T-helper 17 cell (primary cell): ENCODE measurements at places on chromosomes 4 and X.

DNA sequence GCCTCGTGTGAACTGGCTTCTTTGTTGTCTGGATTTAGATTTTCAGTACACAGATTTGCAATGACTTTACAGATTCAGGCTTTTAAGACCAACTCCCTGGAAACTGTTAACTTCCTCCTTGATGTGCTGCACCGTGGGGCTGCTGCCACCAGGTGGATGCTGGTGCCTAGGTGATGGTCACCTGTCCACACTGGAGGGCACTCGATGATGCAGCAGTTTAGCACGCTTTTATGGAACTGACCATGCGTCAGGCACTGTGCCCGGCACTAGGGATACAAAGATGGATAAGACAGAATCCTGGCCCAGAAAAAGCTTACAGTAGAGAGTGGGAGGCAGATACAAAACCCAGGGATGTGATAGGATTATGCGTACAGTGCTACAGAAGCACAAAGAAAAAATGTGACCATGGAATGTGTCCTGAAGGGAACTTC is 180.7 kb downstream of the CEP135 start:
- H3K27me3 ChIP-seq: peaks cover 25% of the 10 kb centered on the region
- no peak for DNase-seq
- no peaks in the 10 kb centered on the region for H3K4me1 ChIP-seq

DNA sequence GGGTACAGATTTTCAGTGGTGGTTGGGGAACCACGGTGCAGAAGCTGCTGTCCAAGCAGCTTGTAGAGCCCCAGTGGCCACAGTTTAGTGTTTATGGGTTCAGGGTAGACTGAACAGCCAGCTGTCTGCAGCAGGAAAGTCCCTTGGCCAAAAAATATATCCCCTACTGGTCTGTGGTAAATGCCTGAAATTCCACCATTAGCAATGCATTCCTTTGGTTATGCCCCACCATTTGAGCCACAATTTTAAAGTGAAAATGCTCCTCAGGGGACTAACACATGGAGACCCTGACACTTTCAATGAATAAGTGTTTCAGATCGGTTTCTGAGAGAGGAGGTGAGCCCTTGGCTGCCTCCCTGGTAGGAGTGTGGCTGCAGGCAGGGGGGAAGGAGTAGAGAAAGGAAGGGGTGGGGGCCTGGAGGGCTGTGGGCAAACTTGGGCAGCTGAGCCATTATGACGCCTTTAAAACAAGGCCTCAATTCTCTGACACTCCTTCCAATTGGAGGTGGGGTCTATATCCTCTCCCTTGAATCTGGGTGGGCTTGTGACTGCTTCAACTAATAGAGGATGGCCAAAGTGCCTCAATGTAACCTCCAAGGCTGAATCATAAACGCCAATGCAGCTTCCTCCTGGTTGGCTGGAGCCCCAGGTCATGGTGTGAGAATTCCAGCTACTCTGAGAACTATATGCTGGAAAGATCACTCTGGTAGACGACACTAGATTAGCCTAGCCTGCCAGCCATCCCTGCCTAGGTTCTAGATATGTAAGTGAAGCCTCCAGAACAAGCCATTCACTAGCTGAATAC is 75.8 kb upstream of the ATP6AP2 start:
- no peak overlapping the region for H3K4me3 ChIP-seq
- no peak for DNase-seq
- no peaks in the 10 kb centered on the region for H3K4me1 ChIP-seq
- no peak overlapping the region for H3K27ac ChIP-seq

GRCh38 chr4:48967631-48968030 is 18.4 kb upstream of the CWH43 start:
- H3K4me3 ChIP-seq: no peak overlapping the region
- H3K4me1 ChIP-seq: no peaks in the 10 kb centered on the region
- no peak for DNase-seq
- H3K27me3 ChIP-seq: peaks cover 16% of the 10 kb centered on the region
- no peak overlapping the region for H3K27ac ChIP-seq

GRCh38 chrX:72641611-72642010 is 69.0 kb upstream of the HDAC8 start:
- peaks cover 4% of the 10 kb centered on the region for H3K27me3 ChIP-seq
- H3K4me3 ChIP-seq: no peak overlapping the region
- no peak for DNase-seq
- H3K27ac ChIP-seq: no peak overlapping the region

- no peak for DNase-seq
- no peak overlapping the region for H3K4me3 ChIP-seq
- no peak overlapping the region for H3K27ac ChIP-seq
- H3K36me3 ChIP-seq: no peaks in the 10 kb centered on the region
- H3K27me3 ChIP-seq: no peaks in the 10 kb centered on the region
- H3K4me1 ChIP-seq: no peaks in the 10 kb centered on the region
Observed at GRCh38 chrX:8629871-8630270, 102.1 kb downstream of the ANOS1 start.

- peaks cover 45% of the 10 kb centered on the region for H3K27me3 ChIP-seq
- no peak overlapping the region for H3K4me3 ChIP-seq
- DNase-seq: no peak
- H3K4me1 ChIP-seq: peaks cover 5% of the 10 kb centered on the region
Observed at GRCh38 chr4:139629436-139630125, 36.0 kb upstream of the MGST2 start.

- no peak overlapping the region for H3K4me3 ChIP-seq
- H3K4me1 ChIP-seq: no peaks in the 10 kb centered on the region
- no peak overlapping the region for H3K27ac ChIP-seq
- no peaks in the 10 kb centered on the region for H3K36me3 ChIP-seq
- no peaks in the 10 kb centered on the region for H3K27me3 ChIP-seq
- no peak for DNase-seq
Observed at GRCh38 chrX:104195489-104196084, 29.3 kb downstream of the FAM199X start.

DNA sequence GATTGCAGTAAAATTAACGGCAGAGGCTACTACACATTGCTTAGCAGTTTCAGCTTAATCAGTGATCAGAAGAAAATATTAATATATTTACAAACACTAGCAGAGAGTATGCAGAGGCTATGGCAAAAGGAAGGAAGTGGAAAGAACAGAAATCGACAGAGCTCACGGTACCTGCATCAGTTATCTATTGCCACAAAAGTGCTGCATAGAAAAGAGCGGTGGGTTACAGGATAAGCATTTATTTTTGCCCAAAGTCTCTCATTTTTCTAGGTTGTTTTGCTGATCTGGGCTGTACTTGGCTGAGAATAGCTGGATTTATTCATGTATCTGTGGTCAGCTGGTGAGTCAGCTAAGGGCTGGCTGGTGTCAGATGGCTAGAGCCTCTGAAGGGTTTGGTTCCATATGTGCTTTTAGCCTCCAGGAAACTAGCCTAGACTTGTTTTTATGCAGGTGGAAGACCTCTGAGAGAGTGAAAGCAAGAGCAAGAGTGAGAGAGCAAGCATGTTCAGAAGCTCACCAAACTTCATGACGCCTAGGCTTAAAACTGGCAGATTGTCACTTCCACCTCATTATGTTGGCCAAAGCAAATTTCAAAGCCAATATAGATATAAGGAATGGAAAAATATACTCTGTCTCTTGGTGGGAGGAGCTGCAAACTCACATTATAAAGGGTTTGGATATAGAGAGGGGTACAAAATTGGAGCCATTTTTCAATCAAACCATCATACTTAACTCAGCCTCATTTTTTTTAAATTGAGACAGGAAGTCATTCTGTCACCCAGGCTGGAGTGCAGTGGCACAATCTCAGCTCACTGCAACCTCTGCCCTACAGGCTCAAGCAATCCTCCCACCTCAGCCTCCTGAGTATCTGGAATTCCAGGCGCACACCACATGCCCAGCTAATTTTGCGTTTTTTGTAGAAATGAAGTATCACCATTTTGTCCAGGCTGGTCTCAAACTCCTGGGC is 153.2 kb upstream of the RPL34 start:
- peak overlapping the region; percentile 47 for H3K4me3 ChIP-seq
- no peaks in the 10 kb centered on the region for H3K36me3 ChIP-seq
- peaks cover 5% of the 10 kb centered on the region for H3K27me3 ChIP-seq
- H3K27ac ChIP-seq: peak overlapping the region; percentile 12
- DNase-seq: no peak

- no peaks in the 10 kb centered on the region for H3K36me3 ChIP-seq
- no peak for DNase-seq
- no peaks in the 10 kb centered on the region for H3K4me1 ChIP-seq
- no peak overlapping the region for H3K27ac ChIP-seq
- H3K27me3 ChIP-seq: no peaks in the 10 kb centered on the region
Observed at GRCh38 chr4:153261914-153262313, 57.7 kb downstream of the TRIM2 start.

DNA sequence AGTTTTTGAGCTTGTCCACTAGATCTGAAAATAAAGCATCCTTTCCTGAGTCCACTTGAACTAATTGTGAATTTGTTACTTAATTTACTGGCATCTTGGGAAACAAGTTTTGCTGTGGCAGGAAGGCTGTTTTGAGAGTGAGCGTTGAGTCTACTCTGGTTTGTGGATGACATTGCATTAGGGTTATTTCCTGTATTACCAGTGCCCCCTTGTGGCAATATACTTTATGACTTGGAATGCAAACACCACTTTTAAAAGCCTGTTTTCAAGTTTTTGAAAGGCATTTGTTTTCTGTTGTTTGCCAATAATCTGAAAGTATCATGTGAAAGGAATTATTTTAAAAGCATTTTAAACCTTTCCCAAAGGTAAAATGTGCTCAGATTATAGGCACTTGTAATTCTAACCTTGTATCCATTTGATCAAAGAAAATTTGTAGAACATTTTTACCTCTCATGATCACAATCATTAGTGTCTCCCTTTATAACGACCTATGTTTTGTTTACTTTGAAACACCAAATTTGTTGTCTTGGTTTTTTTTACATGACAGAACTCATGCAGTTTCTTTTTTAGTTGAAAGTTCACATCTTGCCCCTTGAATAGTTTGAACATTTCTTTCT is 18.0 kb upstream of the CYP2U1 start:
- peaks cover 36% of the 10 kb centered on the region for H3K27me3 ChIP-seq
- H3K4me3 ChIP-seq: no peak overlapping the region
- H3K4me1 ChIP-seq: peaks cover 3% of the 10 kb centered on the region

DNA sequence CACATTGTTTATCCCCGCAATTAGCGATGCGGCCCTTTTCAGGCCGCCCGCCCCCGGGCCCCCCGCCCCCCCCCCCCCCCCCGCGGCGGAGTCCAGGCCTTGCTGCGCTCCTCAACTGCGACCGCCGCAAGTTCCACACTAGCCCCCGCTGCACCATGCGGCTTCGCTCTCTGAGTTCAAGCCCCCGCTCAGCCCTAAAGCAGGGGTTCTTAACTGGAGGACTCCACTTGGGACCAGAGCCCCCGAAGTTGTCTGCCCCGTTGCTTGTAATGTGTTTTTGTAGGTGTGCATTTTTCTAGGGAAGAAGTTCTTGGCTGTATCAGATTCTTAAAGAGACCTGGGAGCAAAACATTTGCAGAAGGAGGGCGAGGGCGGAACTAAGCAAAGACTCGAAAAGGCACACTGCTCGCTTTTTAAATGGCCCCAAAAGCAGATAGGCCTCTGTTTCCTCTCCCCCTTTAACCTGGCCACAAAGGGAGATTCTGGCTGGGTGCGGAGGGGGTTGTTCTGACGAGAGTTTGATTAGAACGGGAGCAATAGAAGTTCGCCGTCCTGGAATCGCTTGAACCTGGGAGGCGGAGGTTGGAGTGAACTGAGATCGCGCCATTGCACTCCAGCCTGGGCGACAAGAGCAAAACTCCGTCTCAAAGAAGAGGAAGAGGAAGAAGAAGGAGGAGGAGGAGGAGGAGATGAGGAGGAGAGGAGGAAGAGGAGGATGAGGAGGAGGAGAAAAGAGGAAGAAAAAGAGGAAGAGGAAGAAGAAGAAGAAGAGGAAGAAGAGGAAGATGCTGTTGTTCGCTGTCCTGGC is 2.3 kb upstream of the MSX1 start:
- H3K4me3 ChIP-seq: peak overlapping the region; percentile 82
- H3K36me3 ChIP-seq: peaks cover 11% of the 10 kb centered on the region
- H3K27me3 ChIP-seq: peaks cover 87% of the 10 kb centered on the region
- no peak for DNase-seq
